ENCODE measurements at places on chromosomes 7 and 10.

- no peak for DNase-seq
Measured at GRCh38 chr10:97805096-97805884, 33.5 kb upstream of the SFRP5 start.

DNA sequence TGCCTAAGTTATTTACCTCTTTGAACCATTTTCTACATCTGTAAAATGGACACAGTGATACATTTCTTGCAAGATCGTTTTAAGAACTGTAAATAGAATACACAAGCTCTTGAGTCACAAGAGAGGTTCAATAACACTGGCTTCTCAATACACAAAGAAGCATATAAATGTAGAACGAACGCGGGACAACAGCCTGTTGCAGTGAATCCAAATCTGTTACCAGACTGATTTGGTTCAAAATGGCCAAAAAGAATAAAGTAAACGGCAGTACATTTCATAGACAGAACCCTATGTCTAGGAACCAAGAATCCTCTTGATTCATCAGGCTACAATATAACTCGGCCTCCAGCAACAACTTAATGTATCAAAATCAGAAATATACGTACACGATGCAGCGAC is 701 bp downstream of the MTPAP start:
- no peak for DNase-seq

- DNase-seq, result no peak
Measured at GRCh38 chr10:7550013-7550412, 116.8 kb downstream of the ITIH5 start.

DNA sequence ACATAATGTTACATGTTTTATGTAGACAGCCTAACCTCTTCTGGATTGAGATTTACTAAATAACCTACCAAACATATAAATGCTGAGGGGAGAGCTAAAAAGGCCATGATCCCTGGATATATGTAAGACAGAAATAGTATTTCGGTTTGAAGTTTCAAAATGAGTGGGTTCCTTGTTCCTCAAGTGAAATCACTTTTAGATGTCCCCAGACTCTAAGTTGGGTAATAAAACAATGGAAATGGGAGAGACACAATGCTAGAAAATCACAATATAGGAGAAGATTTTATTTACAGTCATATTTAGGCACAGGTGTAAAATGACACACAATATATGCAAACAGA is 56.5 kb downstream of the SHTN1 start:
- DNase-seq, result no peak

DNA sequence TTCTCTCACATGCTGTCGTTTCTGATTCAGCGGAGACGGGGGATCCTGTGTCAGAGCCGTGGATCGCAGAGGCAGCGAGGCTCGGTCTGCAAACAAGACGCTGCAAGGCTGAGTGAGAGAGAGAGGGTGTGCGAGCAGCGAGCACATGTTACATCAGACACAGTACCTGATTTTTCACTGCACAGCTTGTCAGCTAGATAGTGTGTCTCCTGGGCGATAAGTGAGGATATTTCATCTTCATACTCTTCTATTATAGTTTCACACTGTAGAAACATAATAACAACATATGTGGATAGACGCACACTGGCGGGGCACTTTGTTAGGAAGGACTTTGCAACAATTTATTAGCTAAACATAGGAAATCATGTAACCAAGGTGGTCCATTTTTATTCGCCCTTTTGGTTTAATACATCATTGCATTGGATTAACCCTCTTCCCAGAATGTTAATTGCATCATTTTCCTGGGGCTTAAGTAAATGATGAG is 39.5 kb downstream of the CNPY1 start:
- DNase-seq, result no peak

DNA sequence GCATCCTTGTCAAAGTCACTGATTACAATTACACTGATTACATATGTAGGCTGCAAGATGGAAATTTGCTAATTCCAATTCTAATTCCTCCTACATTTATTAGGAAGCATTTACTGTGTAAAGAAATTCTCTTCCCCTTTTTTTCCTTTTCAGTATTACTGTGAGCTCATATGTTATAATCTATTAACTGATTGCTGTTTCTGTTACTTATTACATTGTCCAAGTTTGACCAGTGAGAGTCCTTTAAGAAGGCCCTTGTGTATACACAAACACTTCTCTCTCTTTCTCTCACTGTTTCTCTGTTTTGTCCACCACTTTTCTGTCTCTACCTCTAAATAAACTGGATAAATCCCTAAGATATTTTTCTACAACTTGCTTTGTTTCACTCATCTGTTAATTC is 31.5 kb downstream of the PHF14 start:
- no peak for DNase-seq

- DNase-seq, result no peak
Measured at GRCh38 chr10:114429581-114430335, 25.5 kb upstream of the AFAP1L2 start.

GRCh38 chr10:107275806-107276205 is 111.3 kb upstream of the SORCS1 start:
- no peak for DNase-seq

- DNase-seq, result no peak
Measured at GRCh38 chr10:126598009-126598408, 72.5 kb downstream of the C10orf90 start.

DNA sequence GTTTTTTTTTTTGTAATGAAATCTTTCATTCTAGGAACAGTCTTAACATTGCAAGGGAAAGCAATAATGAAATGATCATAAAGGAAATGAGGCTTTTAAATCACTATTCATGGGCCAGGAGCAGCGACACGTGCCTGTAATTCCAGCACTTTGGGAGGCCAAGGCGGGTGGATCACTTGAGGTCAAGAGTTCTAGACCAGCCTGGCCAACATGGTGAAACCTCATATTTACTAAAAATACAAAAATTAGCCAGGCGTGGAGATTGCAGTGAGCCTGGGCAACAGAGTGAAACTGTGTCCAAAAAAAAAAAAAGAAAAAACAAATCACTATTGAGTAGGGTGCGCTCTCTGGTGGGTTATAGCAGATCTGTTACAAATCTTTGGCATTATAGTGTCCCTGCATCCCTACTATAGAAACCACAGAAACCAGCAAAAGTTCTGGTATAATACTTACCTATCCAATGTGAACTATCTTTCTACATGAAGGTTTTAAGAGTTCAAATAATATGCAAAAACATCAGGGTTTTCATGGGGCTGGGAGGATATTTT is 72.1 kb downstream of the GLI3 start:
- DNase-seq, result no peak

DNA sequence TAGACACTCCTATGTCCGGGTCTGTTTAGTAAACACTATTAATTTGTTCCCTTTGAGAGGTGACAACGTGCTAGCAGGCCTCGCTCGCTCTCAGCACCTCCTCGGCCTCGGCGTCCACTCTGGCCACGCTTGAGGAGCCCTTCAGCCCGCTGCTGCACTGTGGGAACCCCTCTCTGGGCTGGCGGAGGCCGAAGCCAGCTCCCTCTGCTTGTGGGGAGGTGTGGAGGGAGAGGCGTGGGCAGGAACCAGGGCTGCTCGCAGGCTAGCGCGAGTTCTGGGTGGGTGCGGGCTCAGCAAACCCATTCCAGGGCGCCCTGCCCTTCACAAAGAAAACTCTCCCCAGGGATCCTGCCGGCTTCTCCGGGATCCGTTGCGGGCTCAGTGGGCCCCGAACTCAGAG is 144.4 kb upstream of the CDCA7L start:
- no peak for DNase-seq

DNA sequence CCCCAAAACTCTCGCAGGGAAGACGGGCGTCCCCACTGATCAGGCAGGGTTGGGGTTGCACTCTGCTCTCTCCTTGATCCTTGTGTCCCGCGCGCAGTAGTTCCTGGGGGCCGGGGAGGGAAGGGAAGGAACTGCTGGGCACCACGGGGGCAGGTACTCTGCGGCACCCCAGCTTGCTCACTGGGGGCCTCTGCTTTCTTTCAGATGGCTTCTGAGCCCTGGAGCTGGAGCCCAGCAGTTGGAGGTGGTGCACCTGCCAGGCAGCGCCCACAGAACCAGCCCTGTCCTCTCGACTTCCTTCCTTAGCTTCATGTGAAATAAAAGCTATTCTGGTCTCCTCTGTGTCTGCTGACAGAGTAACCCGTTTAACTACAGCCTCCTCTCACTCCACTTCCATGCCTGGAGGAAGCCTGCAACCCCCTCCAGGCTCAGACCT is 12.2 kb downstream of the PLAC9 start:
- DNase-seq, result no peak

DNA sequence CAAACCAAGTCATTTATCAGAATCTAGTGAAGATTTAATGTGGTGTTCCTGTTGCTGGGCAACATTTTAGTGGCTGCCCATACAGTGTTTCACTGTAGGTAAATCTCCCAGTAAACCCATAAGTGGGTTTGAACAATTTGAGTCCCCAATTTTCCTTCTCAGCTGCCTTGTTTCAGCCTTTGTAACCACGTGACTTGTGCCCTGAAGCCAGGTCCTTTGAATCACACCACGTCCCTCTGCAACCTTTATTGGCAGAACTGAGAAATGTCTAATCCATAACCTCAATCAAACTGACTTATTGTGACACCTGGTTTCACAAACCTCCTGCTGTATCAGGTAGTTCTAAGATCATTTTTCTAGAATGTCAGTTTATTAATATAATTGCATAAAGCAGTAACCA is 30.1 kb downstream of the SND1 start:
- DNase-seq, result no peak

GRCh38 chr10:26169466-26169865 is 47.1 kb upstream of the GAD2 start:
- no peak for DNase-seq

GRCh38 chr7:34762764-34763163 is 104.7 kb downstream of the NPSR1 start:
- no peak for DNase-seq

- DNase-seq, result no peak
Measured at GRCh38 chr7:73649576-73649975, 18.1 kb upstream of the VPS37D start.

DNA sequence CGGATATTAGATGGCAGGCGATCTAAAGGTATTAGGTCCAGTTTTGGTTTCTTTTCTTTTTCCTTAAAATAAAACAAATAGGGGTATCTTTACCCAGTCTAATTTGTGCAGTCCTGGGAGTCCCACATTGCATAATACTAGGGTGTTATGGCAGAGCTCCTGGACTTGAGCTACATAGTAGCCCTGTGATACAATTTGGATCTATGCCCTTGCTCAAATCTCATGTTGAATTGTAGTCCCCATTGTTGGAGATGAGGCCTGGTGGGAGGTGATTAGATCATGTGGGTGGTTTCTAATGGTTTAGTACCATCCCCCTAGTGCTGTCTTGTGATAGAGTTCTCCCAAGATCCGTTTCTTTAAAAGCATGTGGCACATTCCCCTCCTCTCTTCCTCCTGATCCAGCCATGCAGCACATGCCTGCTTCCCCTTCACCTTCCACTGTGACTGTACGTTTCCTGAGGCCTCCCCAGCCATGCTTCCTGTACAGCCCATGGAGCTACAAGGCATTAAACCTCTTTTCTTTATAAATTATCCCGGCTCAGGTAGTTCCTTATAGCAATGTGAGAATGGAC is 141.9 kb downstream of the RPS24 start:
- DNase-seq, result no peak

DNA sequence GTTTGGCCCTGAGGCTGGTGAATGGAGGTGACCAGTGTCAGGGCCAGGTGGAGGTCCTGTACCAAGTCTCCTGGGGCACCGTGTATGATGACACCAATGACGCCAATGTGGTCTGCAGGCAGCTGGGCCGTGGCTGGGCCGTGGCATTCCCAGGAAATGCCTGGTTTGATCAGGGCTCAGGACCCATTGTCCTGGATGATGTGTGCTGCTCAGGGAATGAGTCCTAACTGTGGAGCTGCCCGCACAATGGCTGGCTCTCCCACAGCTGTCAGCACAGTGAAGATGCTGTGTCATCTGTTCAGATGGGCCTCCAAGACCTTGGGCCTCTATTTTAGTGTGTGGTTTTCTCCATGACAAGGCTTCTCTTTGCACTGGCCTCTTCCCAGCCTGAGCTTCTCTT is 64.0 kb downstream of the DMBT1 start:
- DNase-seq, result no peak

GRCh38 chr10:63836666-63837442 is 315.7 kb downstream of the REEP3 start:
- no peak for DNase-seq

DNA sequence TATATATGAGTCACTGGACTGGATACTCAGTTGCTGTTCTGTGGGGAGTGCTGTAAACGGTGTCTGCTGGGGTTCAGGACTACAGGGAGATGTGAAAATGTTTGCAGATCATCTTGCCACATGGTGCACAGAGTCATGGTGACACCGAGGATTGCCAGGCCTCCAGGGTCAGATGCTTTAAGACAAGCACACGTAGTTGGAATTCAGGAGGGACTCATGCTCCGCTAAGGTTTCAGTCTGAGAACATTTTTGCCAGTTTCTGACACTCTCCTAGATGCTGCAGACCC is 211.3 kb downstream of the CXCL12 start:
- no peak for DNase-seq

DNA sequence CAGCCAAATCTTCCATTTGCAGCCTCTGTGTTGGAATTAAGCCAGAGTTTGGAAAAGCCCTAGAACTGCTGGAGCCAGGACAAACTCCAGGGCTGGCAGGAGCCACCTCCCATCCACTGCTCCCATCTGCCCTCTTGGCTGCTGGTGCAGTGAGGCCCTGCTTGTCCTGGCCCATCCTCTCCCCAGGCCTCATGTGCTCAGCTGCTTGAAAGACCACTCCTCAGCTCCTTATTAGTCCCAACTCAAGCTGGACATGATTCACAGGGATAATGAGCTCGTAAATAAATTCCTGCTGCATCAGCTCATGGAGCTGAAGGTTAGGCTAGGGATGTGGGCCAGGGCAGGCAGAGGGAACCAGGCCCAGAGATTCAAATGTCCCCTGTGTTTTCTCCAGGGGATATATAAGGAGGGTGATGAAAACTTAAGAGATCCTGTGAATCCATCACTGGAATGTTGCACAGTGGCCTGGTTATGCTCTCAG is 282.8 kb downstream of the RPS24 start:
- no peak for DNase-seq

GRCh38 chr10:132158122-132158741 is 28.5 kb upstream of the DPYSL4 start:
- DNase-seq, result peak; percentile 18

GRCh38 chr7:116674508-116675173 is 2.6 kb downstream of the MET start:
- no peak for DNase-seq

GRCh38 chr7:156353352-156353751 is 287.2 kb upstream of the RNF32 start:
- no peak for DNase-seq

GRCh38 chr10:13971601-13972475 is 358.9 kb downstream of the FRMD4A start:
- no peak for DNase-seq

DNA sequence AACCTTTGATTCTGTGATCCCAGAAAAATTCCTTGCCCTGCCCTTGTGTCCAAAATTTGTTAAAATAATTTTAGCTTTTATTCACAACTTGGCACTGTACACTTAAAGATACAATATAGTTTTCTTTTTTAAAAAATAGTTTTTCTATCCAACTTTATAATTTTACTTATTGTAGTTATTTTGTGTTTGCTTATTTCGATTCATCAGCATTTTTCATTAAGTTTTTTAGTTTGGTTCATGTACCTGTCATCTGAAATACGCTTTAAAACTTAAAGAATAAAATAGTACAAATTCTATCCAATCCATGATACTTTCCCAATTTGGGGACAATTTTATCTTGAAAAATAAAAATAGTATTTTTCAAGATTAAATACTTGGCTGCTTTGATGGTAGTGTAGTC is 514.8 kb downstream of the AUTS2 start:
- DNase-seq, result no peak

GRCh38 chr10:17648243-17649035 is 4.5 kb downstream of the STAM start:
- no peak for DNase-seq

GRCh38 chr7:111047595-111047994 is 43.3 kb upstream of the LRRN3 start:
- DNase-seq, result no peak

GRCh38 chr10:74816824-74817498 is 9.4 kb upstream of the KAT6B start:
- no peak for DNase-seq

All from NCI-H1436 treated with DMSO at 0.1 percent for 48 hours (cell line).